ENCODE measurements at places on chromosomes 12 and 14. TPM values are rescaled to one million over a fixed set of nuclear protein-coding genes. Genes with fewer than 3 reads are reported as not detected.
A peak's percentile ranks its signal among the peaks of the same experiment; 100 is the strongest.

DNA sequence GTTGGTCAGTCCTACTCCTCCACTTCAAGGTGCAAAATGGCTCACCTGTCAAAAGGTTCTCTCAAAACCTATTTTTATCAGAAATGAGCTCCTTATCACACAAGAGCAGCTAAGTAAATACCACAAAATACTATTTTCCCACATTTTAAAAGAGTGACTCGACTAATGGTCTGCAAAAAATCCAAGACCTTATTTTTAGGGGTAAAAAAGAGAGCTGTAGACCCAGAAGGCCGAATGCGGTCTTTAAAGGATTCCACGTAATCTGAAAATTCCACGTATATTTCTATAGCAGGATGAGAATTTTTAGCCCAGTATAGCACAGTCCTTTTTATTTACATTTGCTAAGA is 3.8 kb downstream of the C14orf93 start:
- peak overlapping the region; percentile 95 for H3K27ac ChIP-seq
- peaks cover 11% of the 10 kb centered on the region for H3K4me1 ChIP-seq
- no peak for DNase-seq
- H3K36me3 ChIP-seq = no peaks in the 10 kb centered on the region

- peaks cover 3% of the 10 kb centered on the region for H3K36me3 ChIP-seq
- H3K27me3 ChIP-seq = no peaks in the 10 kb centered on the region
- H3K4me1 ChIP-seq = peaks cover 3% of the 10 kb centered on the region
Measured at GRCh38 chr14:52902971-52903619, 47.8 kb downstream of the FERMT2 start.

Gene FCF1
- 19.7 TPM for polyA plus RNA-seq

GRCh38 chr12:109492371-109492770 is 14.9 kb downstream of the UBE3B start:
- H3K4me1 ChIP-seq = no peaks in the 10 kb centered on the region
- H3K4me3 ChIP-seq = no peak overlapping the region
- peaks cover 53% of the 10 kb centered on the region for H3K36me3 ChIP-seq
- DNase-seq = no peak

Gene NINJ2
- 0.69 TPM for polyA plus RNA-seq

DNA sequence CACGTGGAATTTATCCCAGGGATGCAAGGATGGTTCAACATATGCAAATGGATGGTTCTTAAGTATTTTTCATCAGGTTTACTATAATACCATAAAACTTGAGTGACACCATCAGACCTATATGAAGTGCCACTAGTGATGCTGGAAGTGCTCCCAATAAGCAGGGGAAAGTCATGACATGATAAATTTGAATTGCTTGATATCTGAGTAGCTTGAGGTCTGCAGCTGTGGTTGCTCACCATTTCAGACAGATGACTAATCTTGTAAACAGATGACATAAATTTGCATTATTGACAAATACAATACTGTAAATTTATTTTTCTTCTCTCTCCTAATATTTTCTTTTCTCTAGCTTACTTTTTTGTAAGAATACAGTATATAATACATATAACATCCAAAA is 13.7 kb upstream of the PRPF39 start:
- H3K36me3 ChIP-seq = no peaks in the 10 kb centered on the region
- no peak overlapping the region for H3K27ac ChIP-seq
- DNase-seq = no peak
- H3K4me3 ChIP-seq = no peak overlapping the region

Gene IKBIP
- 5.9 TPM for polyA plus RNA-seq

Gene ETFBKMT
- polyA plus RNA-seq = 6.0 TPM

DNA sequence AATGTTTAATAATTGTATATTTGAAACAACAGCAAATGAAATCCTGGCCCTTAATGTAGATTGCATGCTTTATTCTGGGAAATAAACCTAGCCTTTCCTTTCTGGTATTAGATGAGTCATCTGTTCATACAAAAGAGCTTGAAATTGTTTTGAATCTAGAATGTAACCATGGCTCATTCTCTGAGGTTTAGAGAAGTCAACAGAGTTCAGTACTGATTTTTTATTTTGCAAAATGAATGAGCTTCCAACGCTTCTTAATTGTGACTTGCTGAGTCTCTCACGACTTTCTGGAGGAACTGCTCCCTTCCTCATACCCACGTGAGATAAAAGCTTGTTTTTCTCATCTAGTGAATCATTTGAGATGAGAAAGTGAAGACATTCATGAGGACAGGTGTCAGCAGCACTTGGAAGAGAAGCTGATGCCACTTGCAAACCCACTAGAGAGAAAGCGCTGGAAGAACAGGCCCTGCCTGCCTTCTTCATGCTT is 509.6 kb downstream of the VRK1 start:
- H3K4me1 ChIP-seq = no peaks in the 10 kb centered on the region
- DNase-seq = no peak
- no peak overlapping the region for H3K4me3 ChIP-seq
- H3K36me3 ChIP-seq = no peaks in the 10 kb centered on the region
- no peak overlapping the region for H3K27ac ChIP-seq

DNA sequence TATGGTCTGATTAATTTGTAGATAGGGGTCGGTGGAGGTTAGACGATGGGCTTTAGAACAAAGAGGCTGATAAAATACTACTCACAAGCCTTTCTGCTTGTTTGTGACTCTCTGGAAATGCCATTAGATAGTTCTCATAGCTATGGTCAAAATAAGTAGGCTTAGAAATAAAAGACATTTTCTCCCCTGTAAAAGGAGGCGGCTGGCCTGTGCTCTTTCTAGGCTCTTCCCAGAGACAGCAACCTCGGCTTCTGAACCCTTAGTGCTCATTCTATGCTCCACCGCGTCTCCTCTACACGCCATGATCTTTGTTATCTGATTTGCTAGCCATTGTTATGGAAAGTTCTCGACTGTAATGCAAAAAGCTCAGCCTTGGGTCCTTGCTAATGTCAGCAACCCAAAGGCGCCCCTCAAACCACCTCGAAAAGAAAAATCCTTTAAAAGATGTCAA is 64.5 kb downstream of the CRADD start:
- no peaks in the 10 kb centered on the region for H3K36me3 ChIP-seq
- no peaks in the 10 kb centered on the region for H3K27me3 ChIP-seq
- peaks cover 29% of the 10 kb centered on the region for H3K4me1 ChIP-seq

Gene RNU6-8
- not detected for polyA plus RNA-seq

GRCh38 chr12:125696054-125696453 is 630.8 kb downstream of the AACS start:
- no peak overlapping the region for H3K4me3 ChIP-seq
- no peaks in the 10 kb centered on the region for H3K27me3 ChIP-seq
- DNase-seq = no peak
- no peak overlapping the region for H3K27ac ChIP-seq

DNA sequence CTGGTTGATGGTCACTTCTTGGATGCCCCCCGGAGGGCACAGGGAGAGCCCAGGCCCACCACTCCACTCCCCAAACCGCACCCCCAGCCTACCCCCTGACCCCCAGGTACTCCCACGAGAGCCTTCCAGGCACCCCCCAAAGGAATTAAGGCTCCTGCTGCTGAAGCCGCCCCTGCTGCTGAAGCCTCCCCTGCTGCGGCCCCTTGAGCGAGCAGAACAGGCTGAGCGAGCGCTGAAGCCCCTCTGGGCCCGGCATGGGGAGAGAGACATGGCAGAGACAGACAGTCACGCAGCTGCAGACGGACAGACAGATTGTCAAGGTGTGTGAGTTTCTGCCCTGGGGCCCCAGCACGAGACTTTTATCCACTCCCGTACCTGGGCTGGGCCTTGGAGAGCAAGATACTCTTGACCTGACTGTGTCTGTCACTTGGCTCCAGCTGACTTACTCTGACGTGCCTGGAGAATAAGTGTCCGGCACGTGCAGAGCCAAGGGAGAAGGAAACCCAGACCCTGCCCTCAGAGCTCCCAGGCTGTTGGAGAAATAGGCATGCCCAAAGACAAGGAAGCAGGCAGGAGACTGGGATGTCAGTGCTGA is at the start of gene KRT78:
TSS of gene KRT78 (minus strand) at position 334 of the 595 bp plus-strand sequence. CDS start at position 270, 64 bp downstream.
- no peak for DNase-seq
- H3K4me3 ChIP-seq = no peak within 1 kb of the TSS
- H3K36me3 ChIP-seq = no peaks in the 10 kb centered on the region
- H3K27ac ChIP-seq = no peak within 1 kb of the TSS

DNA sequence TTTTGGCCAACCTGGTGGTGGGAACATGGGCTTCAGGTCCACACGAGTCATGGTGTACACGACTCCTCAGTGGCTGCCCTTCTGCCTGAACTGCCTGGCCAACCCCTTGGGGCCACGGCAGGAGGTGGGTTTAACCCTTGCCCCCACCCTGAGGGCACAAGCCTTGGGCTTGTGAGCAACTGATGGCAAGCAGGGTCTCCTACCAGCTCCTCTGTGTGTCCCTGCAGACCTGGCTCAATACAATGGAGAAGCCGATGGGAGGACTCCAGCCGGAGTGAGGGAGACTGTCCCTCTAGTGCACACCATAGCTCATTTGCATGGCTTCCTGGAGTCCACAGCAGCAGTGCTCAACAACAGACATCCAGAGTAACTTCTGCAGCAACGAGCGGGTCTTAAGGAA is 28.0 kb downstream of the JAG2 start:
- no peaks in the 10 kb centered on the region for H3K27me3 ChIP-seq
- no peaks in the 10 kb centered on the region for H3K36me3 ChIP-seq
- DNase-seq = no peak
- H3K4me3 ChIP-seq = no peak overlapping the region
- H3K27ac ChIP-seq = no peak overlapping the region

Data from kidney (tissue), 22 donors.